Activated CD4-positive, alpha-beta T cell treated with anti-CD3 and anti-CD28 coated beads for 1 hour (primary cell): ENCODE measurements at places on chromosomes 3 and 15.

DNA sequence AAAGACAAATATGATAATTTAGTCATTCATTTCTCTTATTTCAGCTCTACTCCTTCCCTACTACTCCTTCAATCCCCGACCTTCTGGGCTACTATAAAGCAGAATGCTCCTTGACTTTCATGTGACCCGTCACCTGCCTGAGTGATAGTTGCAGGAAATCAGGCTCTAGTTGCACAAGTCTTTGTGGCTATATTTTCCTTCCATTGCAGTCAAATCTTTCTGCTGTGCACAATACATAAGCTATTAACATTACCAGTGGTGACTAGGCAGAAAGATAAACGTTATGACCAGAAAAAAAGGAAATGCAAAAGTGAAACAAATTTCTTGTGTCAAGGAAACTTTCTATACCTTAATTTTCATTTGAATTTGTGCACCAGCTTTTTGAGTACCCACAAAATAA lies 2.3 kb downstream of the SUCNR1 start:
- no peak for DNase-seq

- DNase-seq: no peak
These were observed 98.5 kb upstream of the ROBO2 start for GRCh38 chr3:76941376-76941775.

DNA sequence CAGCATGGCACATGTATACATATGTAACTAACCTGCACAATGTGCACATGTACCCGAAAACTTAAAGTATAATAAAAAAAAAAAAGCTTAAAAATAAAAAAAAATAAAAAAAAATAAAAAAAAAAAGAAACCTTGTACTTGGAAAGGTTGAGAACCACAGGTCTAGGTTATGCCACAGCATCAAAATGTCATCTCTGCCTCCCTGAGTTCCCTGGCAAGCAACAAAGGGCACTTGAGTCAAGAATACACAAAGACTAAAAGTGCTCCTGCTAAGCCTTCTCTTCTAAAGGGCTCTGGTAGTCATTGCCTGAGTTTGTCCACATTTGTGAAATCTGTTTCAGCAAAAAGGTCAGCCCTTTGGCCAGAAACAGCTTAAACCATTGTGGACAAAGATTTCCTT lies 395.8 kb upstream of the CCDC54 start:
- no peak for DNase-seq

DNA sequence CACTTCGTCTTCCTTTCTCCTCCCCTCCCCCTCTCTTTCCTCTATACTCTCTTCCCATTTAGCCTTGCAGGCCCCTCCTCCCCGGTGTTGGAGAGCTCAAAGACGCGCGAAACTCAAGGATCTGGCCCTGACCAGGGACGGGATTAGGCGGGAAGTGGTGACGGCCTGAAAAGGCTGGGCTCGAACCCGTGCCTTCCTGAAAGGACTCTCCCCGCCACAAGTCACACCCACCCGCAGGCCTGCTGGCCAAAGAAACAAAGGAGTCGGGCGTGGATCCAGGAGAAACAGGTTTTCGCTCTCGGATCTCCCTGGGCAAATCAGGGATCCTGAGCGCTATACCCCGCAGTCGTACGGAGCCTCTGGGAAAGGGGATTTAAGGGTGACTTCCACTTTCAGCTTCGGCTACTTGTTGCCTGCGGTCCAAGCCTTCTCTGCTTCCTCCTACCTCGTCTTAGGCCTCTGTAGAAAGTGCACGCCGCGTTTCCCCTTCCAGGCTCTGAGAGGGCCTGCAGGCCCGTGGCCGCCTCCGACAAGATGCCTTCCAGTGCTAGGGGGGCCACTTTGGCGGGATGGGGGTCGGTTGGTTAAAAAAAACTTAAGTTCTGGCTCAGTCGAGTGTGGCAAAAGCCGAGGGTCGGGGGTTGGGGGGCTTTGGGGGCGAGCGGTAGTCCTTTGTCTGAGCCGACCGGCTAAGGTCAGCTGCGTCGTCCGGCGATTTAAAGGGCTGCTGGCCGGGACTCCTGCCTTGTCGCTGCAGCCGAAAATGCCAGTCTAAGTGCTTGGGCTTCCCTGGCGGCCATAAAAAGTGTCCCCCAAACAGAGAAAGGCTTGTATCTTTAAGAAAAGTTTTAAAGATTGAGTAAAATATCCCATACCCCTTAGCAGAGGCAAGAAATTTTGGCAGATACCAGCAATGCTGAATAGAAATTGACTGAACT lies 8.2 kb downstream of the ZIC4 start:
- DNase-seq: no peak

GRCh38 chr3:64213962-64214379 lies 11.3 kb downstream of the PRICKLE2 start:
- DNase-seq: no peak
